ENCODE measurements at places on chromosomes 11 and 22.

GRCh38 chr22:22109693-22110466 lies 127.3 kb upstream of the TOP3B start:
- DNase-seq: no peak

GRCh38 chr11:106386519-106386918 lies 309.1 kb downstream of the AASDHPPT start:
- no peak for DNase-seq

DNA sequence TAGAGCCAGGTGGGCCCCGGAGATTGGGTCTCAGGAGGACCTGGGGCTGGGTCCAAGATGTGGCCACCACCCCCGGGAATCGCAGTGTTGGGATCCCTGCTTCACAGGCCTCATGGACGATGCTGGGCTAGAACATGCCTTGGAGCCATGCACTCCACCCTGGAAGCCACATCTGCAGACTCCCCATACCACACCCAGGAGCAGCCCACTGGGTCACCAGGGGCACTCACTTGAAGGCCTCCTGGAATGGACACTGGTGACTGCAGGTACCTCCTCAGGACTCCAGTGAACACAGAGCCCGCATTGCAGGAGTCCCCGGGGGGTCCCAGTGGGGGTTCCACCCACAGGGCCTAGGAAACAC lies 25.0 kb downstream of the RTN4R start:
- no peak for DNase-seq

- DNase-seq: no peak
These were observed 3.8 kb downstream of the OR51V1 start for GRCh38 chr11:5196731-5197130.

Data from immature natural killer cell (primary cell).